ENCODE measurements at places on chromosomes 6 and 20.

DNA sequence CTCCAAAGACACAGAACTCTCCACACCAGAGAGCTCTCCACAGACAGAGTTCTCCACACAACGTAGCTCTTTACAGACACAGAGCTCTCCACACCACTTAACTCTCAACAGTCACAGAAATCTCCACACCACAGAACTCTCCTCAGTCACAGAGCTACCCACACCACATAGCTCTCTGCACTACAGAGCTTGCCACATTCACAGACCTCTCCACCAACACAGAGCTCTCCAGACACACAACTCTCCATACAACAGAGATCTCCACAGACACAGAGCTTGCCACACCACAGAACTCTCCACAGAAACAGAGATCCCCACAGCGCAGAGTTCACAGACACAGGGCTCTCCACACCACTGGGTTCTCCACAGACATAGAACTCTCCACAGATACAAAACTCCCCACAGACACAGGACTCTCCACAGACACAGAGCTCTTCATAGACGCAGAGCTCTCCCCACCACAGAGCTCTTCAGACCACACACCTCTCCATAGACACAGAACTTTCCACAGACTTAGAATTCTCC lies 52.5 kb downstream of the ERMARD start:
- no peak for DNase-seq

- no peak for DNase-seq
Measured at GRCh38 chr6:84464471-84464870, 237.0 kb upstream of the CEP162 start.

GRCh38 chr6:26199773-26200764 lies 112.8 kb downstream of the HFE start:
- no peak for DNase-seq

GRCh38 chr6:34573567-34574183 lies 17.5 kb upstream of the SPDEF start:
- DNase-seq, result no peak

DNA sequence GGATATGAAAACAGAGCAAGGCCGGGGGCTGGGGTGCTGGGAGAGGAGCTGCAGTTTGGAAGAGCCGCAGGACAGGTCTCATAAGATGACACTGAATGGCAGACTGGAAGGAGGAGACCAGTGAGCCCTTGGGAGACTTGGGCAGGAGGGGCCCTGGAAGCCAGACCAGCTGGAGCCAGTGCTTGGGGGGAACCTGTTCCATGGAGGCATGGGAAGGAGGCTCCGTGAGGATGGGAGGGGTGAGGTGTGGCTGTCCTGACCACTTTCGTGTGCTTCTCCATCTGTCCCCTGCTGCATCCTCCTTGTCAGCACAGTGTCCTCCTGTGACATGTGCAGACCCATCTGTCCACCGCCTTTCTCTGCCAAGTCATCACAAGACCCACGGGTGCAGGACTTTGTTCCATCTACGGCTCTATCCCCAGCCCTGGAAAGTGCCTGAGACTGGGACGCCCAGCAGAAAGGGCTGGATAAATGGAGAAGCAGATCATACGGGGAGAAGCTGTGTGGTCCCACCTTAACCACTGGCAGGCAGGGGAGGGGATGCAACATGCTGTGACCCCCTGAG lies 84.8 kb upstream of the MPC1 start:
- DNase-seq, result no peak

- no peak for DNase-seq
Measured at GRCh38 chr6:43772681-43773049, 2.7 kb downstream of the VEGFA start.

DNA sequence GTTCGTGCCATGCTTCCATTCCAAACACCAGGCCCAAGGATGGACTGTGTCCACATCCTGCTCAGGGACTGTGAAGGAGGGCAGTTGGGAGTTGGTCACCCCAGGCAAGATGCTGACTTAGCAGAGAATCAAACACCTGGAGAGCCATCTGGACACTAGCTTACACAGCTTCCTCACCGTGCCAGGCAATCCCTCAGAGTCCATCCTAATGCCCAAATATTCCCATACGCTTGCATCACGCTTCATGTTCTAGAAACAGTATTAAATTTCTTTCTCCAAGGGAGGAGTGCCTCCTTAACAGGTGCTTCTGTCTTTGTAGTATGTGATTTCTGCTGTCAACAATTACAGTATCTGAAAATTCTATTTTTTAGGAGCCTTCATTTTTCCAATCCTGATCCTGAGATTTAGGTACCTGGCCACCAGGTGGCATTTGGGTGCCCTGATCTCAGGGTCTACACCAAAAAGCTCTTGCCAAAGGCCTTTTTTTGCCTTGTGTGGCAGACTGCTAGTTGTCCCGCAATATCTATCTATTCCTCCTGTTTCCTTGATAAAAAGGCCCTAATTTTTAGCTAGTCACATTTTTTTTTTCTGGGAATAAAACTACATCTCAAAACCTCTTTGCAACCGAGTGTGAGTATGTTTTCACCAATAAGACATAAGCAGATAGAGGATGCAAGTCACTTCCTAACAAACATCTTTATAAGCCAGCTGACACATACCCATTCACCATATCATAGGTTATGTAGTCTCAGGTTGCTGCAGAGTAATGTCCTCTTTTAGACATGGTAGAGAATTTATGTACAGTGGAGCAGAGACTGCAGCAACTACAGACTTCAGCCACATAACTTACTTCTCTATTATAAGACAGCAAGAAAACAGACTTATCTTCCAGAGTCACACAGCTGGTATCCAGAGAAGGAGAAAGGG lies 85.0 kb downstream of the PREP start:
- no peak for DNase-seq

DNA sequence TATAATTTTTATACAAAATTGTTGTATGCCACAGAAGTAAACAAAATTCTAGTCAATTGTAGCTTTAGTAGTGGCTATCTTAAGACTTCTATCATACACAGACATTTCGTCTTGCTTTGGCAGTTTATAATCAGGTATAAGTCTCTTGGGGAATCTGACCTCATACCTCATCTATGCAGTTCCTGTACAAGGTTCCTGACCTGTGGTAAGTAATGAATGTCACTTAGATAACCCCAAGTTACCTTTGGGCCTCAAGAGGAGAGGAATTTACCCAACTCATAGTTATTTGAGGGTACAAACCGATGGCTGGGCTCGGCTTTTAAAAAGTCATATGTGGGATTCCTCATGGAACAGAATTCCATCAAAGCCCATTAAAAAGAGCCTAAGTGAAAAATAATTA lies 58.8 kb upstream of the UNC93A start:
- no peak for DNase-seq

GRCh38 chr6:128118401-128118800 lies 217.5 kb upstream of the THEMIS start:
- no peak for DNase-seq

DNA sequence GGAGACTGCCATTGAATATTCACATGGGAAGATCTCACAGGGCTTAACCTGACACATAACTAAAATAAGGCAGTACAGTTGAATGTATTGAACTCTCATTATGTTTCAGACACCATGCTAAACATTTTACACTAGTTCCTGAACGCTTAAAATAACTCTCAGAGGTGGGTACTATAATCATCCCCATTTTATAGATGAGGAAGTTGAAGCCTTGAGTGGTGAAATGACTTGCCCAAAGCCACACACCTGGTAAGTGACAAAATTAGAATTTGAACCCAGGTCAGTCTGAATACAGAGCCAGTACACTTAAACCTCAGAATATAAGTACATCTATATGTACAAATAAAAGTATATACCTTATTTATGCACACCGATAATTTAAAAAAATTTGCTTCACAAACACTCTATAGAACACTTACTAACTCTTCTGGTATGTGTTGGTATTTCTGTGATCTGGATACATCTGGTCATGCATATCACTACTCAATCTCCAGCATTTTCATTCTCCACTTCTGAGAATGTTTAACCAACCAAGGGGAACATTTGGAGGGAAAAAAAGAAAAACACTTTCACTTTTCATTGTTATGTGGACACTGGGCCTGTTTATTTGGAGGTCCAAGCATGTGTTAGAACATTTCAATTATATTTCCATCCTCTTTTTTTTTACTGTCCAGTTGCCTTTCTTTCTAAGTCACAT lies 4.6 kb upstream of the BICRAL start:
- DNase-seq, result no peak

DNA sequence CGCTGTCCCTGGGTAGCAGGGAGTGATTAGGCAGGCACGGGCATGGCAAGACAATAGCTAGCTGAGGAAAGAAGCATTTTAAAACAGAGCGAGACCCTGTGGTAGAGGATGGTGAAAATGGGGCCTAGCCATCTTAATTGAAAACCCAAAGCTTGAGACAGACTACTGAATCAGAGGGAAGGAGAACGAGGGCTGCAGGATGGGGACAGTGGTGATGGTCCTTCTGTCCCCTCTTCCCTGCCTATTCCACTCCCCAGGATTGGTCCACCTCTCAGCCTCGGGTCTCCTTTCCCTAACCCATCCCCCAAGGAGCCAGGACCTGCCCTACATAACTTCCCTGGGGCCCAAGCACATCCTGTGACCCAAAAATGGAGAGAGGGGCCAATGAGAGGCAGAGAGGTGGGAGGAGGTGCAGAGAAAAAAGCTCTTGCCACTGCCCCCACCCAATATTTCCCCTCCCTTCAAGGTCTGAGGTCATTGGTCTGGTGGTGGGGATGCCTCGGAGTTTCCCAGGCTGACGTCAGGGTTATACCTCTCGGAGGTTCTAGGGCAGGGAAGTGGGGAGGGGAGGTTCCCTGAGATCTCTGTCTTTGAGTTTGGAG lies 884 bp upstream of the CUTA start:
- DNase-seq, result no peak

GRCh38 chr20:39067526-39068216 lies 105.5 kb downstream of the DHX35 start:
- no peak for DNase-seq

DNA sequence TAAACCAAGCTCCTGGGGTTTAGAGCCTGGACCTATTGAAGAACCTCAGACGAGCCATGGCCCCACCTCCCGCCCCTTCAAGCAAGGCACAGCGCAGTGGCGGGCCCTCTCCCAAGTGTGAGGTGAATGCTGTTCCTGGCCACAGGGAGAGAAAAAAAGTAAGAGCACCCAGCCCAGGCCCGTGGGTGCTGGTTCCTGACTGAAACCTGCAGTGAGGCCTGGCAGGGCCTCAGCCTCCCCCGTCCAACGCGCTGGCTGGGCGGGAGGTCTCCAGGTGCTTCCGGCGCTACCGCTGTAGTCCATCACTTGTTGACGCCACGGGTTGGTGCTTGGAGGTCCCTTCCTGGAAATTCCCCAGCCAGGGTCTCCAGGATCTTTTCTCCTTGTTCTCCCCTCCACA lies 5.5 kb upstream of the FAM83C start:
- no peak for DNase-seq
